Esophagus squamous epithelium (tissue), 5 donors: ENCODE measurements at places on chromosomes 1 and 21.

DNA sequence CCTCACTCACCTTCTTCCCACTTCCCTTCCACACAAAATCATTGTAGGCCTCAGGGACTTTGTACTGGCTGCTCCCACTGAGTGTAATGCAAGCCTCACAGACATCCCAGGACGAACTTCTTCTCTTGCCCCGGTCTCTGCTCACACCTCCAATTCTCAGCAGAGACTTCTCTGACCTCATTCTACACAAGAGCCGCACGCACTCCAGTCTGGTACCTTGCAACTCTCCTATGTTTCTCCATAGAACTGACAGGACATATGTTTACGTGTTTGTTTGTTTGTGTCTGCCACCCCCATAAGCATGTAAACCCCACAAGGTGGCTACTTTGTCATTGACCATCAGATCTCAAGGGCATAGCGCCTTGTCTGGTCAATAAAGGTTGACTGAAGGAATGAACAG, 350.8 kb downstream of the AJAP1 start:
- DNase-seq, result no peak

- no peak for DNase-seq
Measured at GRCh38 chr1:160570840-160571239, 8.5 kb downstream of the CD84 start.

DNA sequence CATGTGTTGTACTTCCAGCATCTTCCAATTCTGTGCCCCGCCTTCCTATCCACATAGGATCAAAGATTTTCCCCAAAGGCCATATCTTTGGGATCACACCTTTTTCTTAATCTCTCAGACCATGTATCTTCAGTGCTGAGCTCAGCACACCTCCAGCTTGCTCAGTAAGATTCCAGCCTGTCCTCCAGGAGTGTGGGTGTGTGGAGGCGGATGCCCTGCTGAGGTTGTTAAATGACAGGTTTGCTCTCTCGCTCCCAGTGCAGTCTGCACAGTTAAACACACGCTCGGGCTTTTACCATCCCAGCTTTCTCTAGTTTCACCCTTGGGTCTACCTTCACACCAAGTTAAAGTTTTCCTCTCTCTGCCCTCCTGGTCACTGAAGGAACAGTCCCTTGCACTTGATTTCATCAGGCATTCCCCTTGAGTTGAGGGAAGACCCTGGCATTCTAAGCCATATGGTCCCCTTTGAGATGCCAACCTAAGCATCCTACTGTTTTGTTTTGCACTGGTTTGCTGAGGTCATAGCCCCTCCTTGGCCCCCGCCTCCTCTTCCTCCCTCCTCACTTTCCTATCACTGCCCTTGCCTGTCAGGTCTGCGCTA, 13.7 kb downstream of the MYOG start:
- DNase-seq, result no peak

DNA sequence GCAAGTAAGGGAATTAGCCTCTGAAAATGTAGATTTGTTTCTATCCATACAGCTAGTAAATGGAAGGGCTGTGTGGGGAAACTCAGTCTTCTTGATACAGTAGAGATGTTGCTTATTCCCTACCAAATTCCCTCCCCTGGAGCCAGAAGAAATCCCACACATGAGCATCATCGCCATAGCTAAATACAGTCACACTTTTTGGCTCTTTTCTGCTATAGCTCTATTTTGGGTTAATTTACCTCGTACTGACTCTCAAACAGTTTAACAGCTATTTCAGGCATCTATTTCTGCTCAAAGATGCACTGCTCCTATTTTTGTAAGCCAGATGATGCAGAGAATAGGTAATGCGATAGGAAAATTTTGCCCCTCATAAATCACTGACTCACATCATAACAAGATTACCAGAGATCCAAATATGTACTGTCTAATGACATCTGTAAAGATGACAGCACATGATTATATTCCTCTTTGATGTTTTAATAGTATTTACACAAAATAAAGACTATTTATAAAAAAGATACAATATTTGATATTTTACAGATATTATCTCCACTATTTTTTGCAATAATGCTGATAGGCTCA, 58.6 kb downstream of the XCL1 start:
- DNase-seq, result no peak

- no peak for DNase-seq
Measured at GRCh38 chr1:205271277-205271676, 43.5 kb downstream of the TMCC2 start.

GRCh38 chr1:86478416-86479156, 9.9 kb downstream of the CLCA1 start:
- DNase-seq, result no peak

GRCh38 chr1:231724876-231725647, 98.5 kb downstream of the DISC1 start:
- DNase-seq, result no peak

DNA sequence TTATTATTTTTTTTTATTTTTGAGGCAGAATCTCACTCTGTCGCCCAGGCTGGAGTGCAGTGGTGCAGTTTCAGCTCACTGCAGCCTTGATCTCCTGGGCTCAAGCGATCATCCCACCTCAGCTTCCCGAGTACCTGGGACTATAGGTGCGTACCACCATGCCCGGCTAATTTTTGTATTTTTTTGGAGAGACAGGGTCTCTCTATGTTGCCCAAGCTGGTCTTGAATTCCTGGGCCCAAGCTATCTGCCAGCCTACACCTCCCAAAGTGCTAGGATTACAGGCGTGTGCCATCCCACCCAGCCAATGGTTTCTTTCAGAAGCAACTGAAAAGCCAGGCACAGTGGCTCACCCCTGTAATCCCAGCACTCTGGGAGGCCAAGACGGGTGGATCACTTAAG, 2.3 kb downstream of the KRTCAP2 start:
- DNase-seq, result no peak

- DNase-seq, result no peak
Measured at GRCh38 chr1:225899044-225899925, 10.3 kb upstream of the LEFTY1 start.
